Natural killer cell (primary cell): ENCODE measurements at places on chromosomes 7 and 10. TPM values are rescaled to one million over a fixed set of nuclear protein-coding genes. Genes with fewer than 3 reads are reported as not detected.

DNA sequence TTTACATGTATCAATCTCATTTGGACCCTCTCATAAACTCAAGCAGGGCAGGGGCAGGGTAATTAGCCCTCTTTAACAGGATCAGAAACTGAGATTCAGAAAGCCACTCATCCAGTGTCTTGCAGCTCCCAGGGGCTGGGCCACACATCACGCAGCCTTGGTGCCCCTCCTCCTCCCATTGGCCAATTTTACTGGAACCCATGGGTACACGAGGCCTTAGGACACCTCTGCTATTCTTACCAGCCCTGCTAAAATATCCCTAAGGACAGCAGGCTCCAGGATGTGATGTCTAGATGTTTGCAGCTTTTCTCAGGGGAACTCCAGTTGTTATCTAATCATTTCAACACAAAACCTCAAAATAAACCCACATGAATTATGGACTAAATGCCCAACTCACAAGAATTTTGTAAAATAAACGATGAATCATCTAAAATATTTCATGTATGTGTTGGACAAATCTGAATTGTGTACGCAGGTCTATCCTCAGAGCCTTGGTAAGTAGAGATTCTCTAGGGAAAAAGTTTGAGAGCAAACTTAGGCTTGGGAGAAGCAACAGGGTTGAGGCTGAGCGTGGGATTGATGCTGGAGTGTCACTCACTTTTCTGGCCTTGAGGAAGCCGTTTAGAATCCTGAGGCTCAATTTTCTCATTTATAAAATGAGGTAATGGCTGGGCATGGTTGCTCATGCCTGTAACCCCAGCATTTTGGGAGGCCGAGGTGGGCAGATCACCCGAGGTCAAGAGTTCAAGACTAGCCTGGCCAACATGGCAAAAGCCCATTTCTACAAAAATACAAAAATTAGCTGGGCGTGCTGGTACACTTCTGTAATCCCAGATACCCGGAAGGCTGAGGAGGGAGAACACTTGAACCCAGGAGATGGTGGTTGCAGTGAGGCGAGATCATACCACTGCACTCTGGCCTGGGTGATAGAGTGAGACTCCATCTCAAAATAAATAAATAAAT is 69.7 kb upstream of the TNS3 start:
- no peak for DNase-seq

DNA sequence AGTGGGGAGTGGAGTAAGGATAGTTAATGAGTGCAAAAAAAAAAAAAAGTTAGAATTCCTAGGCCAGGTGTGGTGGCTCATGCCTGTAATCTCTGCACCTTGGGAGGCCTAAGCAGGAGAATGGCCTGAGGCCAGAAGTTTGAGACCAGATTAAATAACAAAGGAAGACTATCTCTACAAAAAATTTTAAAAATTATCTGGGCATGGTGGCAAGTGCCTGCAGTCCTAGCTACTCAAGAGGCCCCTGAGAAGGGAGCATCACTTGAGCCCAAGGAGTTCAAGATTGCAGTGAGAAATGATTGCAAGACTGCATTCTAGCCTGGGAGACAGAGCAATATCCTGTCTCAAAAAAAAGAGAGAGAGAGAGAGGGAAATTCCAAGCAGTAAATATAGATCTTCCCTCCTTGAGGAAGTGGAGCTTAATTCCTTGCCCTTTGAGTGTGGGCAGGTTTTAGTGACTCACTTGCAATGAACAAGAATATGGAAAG is 19.5 kb upstream of the CSTF2T start:
- no peak for DNase-seq

- no peak for DNase-seq
Observed at GRCh38 chr7:130187360-130187759, 17.8 kb downstream of the TMEM209 start.

- no peak for DNase-seq
Observed at GRCh38 chr10:77146712-77147336, 490.8 kb downstream of the KCNMA1 start.

DNA sequence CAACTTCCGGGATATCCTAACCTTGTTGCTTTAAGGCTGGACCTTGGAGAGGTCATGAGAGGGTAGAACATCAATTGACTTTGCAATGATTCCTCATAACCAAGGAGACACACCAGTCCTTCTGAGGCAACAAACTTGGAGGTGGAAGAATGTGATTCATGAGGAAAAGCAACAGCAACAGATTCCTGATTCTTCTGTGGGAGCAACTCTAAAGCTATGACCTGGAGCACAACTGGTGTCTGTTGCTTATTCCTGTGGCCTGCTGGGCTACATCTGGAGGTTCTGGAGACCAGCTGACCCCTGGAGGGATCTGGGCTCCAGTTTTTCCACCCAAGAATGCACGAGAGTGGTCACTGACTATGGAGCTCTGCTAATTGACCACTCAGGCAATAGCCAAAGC is 116.6 kb downstream of the CREB5 start:
- DNase-seq, result no peak

DNA sequence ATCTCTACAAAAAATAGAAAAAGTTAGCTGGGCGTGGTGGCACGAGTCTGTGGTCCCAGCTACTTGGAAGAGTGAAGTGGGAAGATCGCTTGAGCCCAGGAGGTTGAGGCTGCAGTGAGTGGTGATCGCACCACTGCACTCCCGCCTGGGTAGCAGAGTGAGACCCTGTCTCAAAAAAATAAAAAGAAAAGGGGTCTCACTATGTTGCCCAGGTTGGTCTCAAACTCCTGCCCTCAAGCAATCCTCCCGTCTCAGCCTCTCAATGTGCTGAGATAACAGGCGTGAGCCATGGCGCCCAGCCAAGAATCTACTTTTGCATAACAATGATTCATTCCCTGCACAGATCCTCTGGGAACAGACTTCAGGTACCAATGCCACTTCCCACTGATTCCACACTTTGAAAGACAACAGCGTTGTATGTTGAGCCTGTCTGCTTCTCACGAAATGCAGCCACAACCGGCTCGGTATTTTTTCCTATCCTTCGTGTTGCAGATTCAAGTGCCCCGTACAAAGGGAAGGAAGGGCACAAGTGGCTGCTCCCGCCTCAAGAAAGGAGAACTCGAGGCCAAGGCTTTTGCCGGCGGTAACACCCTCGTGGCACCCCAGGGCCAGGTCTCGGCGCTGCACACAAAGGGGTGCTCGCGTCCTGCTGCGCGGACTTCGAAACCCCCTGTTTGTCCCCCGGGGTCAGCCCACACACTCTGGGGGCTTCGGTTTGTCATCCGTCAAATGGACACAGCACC is 745 bp downstream of the DAGLB start:
- peak; percentile 21 for DNase-seq

- peak; percentile 46 for DNase-seq
Observed at GRCh38 chr10:86389441-86390193, 23.0 kb upstream of the GRID1 start.

- no peak for DNase-seq
Observed at GRCh38 chr10:119973281-119973680, 80.8 kb downstream of the SEC23IP start.

DNA sequence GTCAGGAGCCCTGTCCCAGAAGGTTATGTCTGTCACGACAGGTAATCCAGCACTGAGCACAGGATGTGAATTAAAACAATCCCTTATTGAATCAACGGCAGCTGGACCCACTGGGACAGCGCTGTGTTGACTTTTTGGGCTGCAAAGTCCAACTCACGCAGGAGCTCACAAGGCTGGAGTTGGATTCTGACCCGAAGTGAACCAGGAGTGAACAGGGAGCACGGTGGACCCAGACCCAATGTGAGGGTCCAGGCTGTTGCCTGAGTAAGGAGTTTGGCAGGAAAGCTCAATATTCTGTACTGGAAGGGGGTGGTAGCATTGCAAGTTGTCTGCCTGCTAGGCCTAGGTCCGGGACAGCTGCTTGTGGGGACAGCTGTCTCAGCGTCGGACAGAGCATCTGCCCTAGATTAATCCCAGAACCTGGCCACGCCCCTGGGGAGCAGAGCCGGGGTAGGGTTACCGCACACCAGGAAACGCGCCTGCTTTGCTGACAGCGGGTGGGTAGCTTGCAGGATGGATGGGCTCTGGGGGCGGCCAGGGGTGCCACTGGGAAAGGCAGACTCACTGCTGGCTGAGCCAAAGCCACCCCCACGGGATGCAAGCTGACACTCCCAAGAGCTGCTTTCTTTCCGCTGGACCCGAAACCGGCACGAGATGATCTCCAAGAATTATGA is 24.0 kb downstream of the COL26A1 start:
- DNase-seq, result no peak

GRCh38 chr7:158618745-158619140 is 31.1 kb upstream of the PTPRN2 start:
- no peak for DNase-seq

DNA sequence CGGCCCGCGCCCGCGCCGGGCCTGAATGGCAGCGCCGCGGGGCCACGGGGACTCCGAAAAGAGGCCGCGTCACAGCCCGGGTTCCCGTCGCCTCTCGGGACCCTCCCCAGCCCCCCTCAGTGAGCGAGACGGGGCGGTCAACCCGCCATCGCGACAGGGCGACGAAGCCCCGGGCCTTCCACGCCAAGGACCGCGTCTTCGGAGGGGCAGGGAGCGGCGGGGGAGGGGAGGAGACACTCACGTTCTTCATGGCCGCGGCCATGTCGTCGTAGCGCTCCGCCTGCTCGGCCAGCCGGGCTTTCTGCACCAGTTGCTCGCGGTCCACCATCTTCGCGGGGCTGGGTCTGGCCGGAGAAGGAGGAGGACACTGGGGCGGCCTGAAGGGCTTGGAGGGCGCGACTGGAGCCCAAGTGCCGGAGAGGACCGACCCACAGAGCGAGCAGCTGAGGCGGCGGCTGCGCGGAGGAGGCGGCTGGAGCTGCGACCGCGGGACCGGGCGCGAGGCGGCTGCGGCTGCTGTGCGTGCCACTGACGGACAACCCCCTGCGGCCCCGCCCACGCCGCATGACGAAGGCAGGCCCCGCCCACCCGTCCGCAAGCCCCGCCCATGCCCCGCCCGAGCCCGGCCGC is at the start of gene YWHAG:
Gene YWHAG, minus strand, starts transcription at position 511 of the 630 bp plus-strand sequence. Its CDS starts 183 bp downstream, at position 328.
- peak; percentile 93 for DNase-seq

DNA sequence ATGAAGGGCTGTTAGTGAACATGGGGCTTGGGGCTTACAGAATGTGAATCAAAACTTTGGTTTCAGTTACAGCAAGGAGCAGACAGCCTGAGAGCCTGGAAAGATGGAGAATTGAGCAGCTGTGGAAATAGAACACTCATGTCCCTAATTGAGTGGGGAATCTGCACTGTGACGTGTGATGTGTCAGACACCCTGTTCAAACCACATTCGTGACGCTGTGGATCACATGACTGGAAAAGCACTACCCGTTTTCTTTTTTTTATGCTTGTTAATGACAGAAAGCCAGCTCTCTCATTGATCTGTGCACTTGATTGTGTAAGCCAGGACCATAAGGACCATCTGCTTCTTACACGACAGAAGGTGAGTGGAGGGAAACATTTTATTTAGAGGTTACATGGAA is 15.1 kb upstream of the TBX20 start:
- DNase-seq, result no peak

DNA sequence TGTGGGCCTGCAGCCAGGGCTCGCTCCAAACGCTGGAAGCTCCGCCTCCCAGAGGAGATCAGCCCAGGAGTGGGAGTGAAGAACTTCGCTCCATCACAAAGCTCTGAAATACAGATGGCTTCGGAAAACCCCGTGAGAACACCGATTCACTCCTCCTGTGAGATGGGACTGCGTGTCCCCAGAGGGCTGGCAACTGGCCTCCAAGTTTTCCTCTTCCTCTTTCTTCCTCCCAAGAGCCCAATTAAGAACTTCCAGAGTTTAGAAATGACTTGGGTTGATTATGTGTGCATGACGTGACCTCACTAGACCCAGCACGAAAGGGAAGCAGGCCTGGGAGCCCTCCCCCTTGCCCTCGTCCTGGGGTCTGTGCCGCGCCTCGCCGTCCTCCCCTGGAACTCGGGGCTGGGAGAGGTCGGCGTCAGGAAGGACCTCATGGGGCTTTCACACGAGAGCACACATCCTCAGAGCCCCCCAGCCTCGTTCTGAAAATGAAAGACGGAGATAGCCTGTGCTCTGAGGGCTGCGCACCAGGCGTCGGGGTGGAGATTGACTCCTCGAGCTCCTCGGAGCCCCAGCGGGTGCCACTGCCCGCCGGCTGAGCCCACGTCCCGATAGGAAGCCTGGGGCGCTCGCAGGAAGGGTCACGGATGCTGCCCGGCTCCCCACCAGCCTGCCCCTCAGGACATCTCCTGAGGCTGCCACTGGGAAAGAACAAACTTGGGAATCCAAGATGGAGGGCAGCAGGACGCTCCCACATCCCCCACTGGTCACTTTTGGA is 37.8 kb downstream of the PTPRN2 start:
- DNase-seq, result no peak

- DNase-seq, result no peak
Observed at GRCh38 chr7:135158874-135159273, 11.0 kb downstream of the TMEM140 start.

GRCh38 chr7:159104188-159104920 is 40.3 kb downstream of the VIPR2 start:
- no peak for DNase-seq

DNA sequence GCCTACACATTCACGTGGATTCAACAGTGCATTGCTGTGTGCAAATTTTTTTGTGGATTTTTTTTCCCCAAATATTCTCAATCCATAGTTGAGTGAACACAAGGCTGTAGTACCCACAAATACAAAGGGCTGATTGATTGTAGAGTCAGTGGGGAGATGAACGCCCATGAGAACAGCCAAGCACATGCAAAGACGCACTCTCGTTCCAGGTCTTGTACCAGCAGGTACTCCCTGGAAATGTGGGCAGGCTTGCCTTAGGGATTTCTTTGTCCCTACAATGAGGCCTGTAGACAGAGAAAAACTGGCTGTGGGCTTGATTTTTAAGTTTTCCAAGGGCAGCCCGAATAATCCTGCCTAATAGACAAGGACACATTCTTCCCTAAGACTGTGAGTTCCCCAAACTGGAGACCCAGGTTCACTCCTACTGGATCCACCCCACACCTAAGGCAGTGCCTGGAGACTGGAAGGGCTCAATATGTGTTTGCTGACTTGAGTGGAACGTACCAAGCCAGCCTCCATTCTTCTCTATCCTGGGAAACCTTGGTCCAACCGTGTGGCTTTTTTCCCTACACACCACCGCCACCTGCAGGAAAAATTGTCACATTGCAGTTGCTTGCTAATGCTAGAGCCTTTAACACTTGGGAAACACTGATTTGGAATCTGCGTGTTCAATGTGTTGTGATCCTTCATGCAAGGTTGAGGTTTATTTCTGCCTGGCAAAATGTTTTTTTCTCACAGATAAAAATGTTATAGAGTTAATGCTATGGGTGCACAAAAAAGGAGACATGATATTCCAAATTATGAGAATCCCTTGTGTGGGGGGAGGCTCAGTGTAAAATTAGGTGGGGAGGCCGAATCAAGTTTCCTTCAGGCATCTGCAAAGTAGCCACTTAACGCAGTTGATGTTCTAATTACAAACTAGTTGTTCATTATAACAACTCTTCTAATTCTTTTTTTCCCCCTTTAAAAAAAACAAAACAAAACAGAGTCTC is 49.3 kb downstream of the PPP1R17 start:
- no peak for DNase-seq

The PDCD11 gene
- total RNA-seq, result 30.9 TPM

The HOXA7 gene
- not detected for total RNA-seq

The OPN1SW gene
- total RNA-seq, result not detected

The SPDYE2B gene
- not detected for total RNA-seq

The MAP3K8 gene
- total RNA-seq, result 200 TPM

The CADPS2 gene
- not detected for total RNA-seq

The RAMP3 gene
- not detected for total RNA-seq

The STRA8 gene
- total RNA-seq, result not detected

The YKT6 gene
- 87.1 TPM for total RNA-seq
